ENCODE measurements at places on chromosomes 1 and 21. TPM values are rescaled to one million over a fixed set of nuclear protein-coding genes. Genes with fewer than 3 reads are reported as not detected.

Gene OR2T35
- not detected for total RNA-seq

Gene CTSK
- total RNA-seq: 2.4 TPM

Gene CLDN19
- total RNA-seq: not detected

Gene SMIM11
- total RNA-seq: 2.3 TPM

Gene SCMH1
- 10.7 TPM for total RNA-seq

Gene LYPLAL1
- 17.3 TPM for total RNA-seq
